Stimulated activated CD4-positive, alpha-beta T cell treated with anti-CD3 and anti-CD28 coated beads, TNF-alpha, amount 100 ng/mL, for 1 hour (primary cell): ENCODE measurements at places on chromosomes 4 and X.

DNA sequence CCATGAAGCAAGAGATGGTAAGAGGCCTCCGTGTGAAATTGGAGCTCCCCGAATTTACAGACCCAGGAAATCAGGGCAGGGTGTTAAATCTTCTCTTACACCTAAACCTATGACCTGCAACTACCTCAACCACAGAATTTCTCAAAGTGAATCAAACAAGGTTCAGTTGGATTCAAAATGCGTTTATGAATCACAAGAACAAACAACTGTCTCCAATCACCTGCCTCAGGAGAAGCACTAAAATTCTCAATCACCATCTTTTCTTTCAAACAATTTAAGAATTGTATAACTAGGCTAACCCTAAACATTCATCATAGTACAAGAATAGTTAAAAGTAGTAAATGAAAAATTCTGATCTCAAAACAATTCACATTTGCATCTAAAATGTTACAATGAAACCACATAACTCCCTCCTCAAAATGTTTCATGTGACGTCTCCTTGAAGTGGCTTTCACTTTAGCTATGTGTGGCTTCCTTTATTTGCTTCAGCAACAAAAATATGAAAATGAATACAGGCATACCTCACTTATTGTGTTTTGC, 19.2 kb downstream of the PPP3CA start:
- no peak for DNase-seq

GRCh38 chrX:54223581-54223980, 40.5 kb upstream of the FAM120C start:
- no peak for DNase-seq

- DNase-seq: no peak
Measured at GRCh38 chrX:17164941-17165340, 210.1 kb upstream of the NHS start.

DNA sequence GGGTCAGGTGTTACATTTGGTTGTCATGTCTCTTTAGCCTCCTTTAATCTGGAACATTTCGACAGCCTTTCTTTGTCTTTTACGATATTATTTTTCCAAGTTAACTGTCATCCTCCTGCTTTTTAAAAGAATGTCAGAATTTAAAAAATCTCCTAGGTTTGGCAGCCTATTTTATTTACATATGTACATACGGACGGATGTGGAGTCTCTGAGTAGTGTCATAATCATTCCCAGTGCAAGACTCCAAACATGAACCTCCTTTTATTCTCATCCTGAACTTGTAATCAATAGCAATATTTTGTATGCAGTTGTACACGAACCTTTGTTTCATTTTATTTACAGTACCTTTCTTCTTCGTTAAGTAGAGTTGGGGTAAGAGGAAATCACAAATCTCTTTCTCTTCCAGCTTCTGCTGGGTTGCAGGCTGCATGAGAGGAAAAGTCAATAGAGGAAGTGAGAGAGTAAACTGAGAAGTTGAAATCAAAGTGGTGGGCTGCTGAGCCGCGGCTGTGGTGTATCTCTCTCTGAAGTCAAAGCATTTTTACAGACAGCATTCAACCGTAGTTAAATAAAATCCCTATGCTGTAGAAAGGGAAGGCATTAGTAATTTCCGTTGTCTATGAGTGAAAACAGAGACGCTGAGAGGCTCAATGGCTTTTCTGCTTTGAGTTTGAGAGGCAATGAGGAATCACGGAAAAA, 53.9 kb upstream of the RPS6KA3 start:
- DNase-seq: no peak
